ENCODE measurements at places on chromosomes 6 and 20. TPM values are rescaled to one million over a fixed set of nuclear protein-coding genes. Genes with fewer than 3 reads are reported as not detected.

The NKX2-4 gene
- not detected for total RNA-seq

The ENPP1 gene
- total RNA-seq: 0.16 TPM

The CDSN gene
- not detected for total RNA-seq

The SULF2 gene
- 2.9 TPM for total RNA-seq

The RGS17 gene
- not detected for total RNA-seq

The EDEM2 gene
- total RNA-seq: 18.0 TPM

The BRD2 gene
- 160 TPM for total RNA-seq

The COL9A3 gene
- 1.0 TPM for total RNA-seq

The PRR18 gene
- 8.8 TPM for total RNA-seq

The GUCA1A gene
- not detected for total RNA-seq

The PLG gene
- total RNA-seq: 1.2 TPM

The HLA-G gene
- 0.88 TPM for total RNA-seq

The ARFGEF3 gene
- total RNA-seq: 0.08 TPM

The DNAH8 gene
- 0.11 TPM for total RNA-seq

The SLC22A3 gene
- 0.05 TPM for total RNA-seq

The ARG1 gene
- total RNA-seq: not detected

The SENP6 gene
- total RNA-seq: 52.1 TPM

The MUC22 gene
- not detected for total RNA-seq

The TRAPPC3L gene
- not detected for total RNA-seq

The EYA4 gene
- not detected for total RNA-seq

The MEI4 gene
- total RNA-seq: not detected

The COL19A1 gene
- total RNA-seq: 5.6 TPM
